ENCODE measurements at places on chromosomes 5 and 9.

GRCh38 chr5:130287438-130287837 is 383.2 kb downstream of the CHSY3 start:
- no peak for DNase-seq

DNA sequence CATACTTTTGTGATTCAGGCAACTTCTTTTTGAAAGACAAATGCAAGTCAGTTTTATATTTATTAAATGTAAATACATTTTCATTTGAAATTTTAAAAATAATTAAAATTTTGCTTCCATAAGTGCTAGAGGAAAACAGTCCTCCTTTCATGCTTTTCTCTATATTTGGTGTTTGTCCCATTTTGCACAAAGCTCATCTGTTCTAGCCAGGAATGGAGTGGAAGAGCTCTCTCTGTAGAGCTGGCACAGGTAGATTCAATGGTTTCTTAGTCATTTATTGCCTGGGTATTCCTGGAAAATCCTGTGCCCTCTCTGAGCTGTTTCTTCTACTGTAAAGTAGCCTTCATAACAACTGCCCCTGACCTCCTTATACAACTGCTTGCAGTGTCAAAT is 267.6 kb upstream of the HAPLN1 start:
- DNase-seq = no peak

- no peak for DNase-seq
Measured at GRCh38 chr5:177449140-177450061, 2.8 kb downstream of the PRR7 start.

DNA sequence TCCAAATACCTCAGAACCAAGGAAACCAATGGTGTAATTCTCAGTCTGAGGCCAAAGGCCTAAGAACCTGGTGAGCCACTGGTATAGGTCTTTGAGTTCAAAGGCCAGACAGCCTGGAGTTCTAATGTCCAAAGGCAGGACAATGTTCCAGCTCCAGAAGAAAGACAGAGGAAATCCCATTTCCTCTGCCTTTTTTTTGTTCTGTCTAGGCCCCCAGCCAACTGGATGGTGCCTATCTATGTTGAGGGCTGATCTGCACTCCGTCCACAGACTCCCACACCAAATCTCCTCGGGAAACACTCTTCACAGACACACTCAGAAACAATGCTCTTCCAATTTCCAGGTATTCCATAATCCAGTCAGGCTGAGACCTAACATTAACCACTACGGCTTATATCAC is 30.1 kb downstream of the FNIP1 start:
- no peak for DNase-seq

GRCh38 chr9:76709020-76709419 is 55.2 kb upstream of the PCA3 start:
- DNase-seq = no peak

DNA sequence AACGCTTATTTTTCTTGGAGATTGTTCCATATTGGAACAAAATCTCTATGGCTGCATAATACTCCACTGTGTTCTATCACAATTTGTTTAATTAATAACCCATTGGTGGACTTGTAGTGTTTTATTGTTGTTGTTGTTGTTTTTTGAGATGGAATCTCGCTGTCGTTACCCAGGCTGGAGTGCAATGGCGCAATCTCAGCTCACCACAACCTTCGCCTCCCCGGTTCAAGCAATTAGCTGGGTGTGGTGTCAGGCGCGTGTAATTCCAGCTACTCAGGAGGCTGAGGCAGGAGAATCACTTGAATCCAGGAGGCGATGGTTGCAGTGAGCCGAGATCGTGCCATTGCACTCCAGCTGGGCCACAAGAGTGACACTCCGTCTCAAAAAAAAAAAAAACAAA is 38.7 kb downstream of the SPRY4 start:
- no peak for DNase-seq

GRCh38 chr5:103602438-103602837 is 39.8 kb upstream of the NUDT12 start:
- DNase-seq = no peak

DNA sequence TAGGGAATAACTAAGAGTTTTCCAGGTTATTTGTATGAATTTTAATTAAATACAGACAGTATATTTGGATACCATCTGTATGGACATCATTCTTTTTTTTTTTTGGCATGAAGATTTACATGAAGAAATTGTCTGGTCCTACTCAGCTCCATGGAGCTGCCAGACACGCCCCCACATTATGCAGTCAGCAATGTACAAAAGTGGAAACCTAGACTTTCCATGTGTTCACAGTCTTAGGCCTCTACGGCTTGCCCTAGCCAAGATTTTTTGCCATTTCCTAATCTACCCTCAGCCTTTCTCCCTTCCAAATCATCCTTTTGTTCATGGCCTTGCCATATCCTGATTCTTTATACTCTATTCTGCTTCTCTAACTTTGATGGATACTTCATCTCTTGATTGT is 207.1 kb downstream of the SGCD start:
- no peak for DNase-seq

- no peak for DNase-seq
Measured at GRCh38 chr5:180959661-180960060, 29.0 kb upstream of the BTNL3 start.

- DNase-seq = no peak
Measured at GRCh38 chr5:88952996-88953643, 70.1 kb upstream of the MEF2C start.

- no peak for DNase-seq
Measured at GRCh38 chr5:64814073-64814472, 45.3 kb downstream of the CWC27 start.

DNA sequence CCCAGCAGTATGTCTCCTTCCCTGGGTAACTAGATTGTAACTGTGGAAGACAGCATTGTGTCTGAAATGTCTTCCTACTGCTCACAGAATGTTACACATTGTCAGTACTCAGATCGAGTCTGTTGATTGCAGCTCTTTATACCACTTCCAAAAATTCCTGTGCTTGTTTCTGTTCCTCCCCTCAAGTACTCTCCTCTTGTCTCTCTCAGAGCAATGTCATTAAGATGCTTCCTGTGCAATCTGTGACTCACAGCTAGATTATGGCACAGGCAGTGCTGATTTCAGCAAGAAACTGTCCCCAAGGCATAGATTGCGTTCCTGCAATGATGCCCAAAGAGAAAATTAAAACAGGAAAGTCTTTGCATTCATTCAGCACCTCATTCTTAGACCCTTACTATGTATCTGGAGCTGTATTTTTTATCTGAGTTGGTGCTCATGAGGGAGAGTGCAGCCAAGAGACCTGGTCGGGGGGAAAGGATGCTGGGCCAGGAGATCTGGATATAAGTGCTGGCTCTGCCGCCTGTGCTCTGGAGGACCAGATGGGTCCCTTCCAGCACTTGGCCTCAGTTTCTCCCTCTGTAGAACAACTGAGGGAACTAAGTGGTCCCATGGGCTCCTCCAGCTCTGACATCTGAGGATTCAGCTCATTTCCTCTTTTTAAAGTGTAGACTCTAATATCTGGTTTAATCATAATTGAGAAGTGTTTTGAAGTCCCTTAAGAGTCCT is 40.8 kb upstream of the GNPDA1 start:
- no peak for DNase-seq

DNA sequence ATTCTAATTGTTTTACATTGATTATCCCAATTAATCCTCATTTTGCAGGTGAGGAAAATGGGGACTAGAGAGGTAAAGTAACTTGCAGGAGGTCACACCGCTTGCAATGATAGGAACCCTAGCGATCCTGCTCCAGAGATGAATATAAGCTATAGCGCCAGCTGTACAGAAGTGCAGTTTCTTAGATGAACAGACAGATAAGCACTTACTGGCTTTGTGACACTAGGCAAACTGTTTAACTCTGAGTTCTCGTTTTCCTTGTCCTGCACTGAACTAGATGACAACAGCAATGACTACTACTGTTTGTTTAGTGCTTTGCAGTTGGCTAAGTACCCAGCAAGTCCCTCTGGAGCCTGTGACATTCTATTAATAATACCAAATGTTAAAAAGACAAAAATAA is 11.1 kb downstream of the LHX6 start:
- DNase-seq = no peak

- no peak for DNase-seq
Measured at GRCh38 chr5:88657906-88658775, 224.8 kb downstream of the MEF2C start.

GRCh38 chr9:84822589-84823233 is 153.2 kb downstream of the NTRK2 start:
- no peak for DNase-seq

DNA sequence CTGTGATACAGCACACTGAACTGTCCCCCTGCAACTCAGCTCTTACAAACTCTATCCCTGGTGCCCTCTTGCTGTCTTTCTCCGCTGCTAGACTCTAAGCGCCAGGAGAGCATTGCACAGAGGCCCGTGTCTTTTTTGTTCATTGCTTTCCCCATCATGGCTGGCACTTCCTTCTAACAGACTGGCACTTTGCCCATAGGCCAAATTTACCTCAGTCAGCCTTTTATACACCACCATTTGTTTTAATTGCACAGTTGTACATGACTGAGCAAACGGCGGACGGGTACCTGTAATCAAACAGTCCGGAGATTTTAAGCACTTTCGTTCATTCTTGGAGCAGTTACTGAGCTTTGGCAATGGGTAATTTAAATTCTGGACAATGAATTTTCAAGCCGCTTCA is 102.2 kb upstream of the CLINT1 start:
- no peak for DNase-seq

DNA sequence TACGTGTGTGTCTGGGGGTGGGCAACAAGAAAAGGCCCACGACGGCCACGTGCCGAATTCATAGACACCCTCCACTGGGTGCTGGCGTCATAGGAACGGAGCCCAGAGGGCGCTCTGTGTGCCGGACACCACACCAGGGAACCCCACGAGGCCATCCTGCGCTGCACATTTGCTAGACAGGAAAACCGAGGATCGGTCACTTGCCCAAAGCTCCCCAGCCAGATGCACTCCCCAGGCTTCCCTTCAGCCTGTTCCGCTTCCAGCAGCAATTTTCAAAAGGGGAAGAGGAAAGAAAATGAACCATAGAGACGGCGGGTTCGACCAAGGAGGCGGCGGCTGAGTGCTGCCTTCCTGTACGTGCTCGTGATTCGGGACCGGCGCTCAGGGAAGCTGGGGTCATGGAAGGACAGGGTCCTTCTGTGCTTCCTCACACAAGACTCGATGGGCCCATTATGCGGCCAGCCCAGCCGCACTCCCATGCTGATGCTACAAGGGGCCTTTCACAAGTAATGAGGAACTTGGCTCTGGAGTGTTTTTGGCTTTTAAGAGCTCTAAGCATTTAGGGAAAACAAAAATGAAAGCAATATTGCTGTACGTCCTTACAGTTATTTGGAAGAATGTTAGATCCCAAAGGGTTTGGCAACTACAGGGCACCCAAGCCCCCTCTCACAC is 124.6 kb upstream of the SARDH start:
- no peak for DNase-seq

- DNase-seq = no peak
Measured at GRCh38 chr9:76605321-76605900, 146.4 kb downstream of the GCNT1 start.

- DNase-seq = no peak
Measured at GRCh38 chr5:77920359-77921058, 144.4 kb upstream of the TBCA start.

DNA sequence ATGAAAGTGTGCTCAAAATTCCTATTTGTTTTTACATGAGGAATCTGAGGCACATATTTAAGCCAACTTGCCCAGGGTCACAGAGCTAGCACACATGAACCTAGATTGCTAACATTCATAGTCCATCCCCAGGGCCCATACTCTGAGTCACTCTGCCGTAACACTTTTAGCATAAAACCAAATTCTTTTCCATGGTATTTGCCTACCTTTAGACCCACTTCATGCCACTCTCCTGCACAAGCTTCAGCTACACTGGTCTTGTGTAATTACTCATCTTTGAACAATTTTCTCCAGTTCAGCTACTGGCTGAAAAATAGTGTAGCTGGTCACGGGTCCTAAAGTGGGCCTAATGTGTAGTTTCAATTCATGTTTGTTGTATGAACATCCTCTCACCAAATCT is 200.7 kb downstream of the SLC12A2 start:
- no peak for DNase-seq

GRCh38 chr5:17018871-17019270 is 82.8 kb upstream of the MYO10 start:
- DNase-seq = no peak

Data from T follicular helper cell (primary cell).